Hematopoietic multipotent progenitor cell (in vitro differentiated cells): ENCODE measurements at places on chromosomes 12 and 14.

- no peak for DNase-seq
Measured at GRCh38 chr12:28611115-28611435, 420.8 kb downstream of the CCDC91 start.

GRCh38 chr14:36820901-36821300 lies 159.2 kb downstream of the PAX9 start:
- no peak for DNase-seq

DNA sequence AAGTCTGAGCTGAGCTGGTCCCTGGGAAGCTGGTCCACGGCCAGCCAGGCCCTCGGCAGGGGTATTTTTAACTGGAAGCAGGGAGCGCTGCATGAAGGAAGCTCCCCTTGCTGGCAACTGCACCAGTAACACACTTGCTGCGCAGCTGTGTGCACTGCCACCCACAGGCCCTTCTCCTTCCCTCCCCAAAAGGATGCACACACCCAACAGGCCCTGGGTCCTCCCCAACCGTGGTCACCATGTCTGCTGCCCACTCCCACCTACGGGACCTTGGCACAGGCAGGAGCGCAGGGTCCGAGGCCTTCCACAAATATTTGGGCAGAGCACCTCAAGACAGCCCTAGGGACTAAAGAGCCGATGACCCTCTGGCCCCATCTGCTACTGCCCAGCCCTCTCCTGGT lies 157.0 kb upstream of the PRMT8 start:
- DNase-seq = no peak

- no peak for DNase-seq
Measured at GRCh38 chr12:121930862-121931261, 12.5 kb downstream of the CFAP251 start.

GRCh38 chr12:45409966-45410365 lies 194.1 kb downstream of the ANO6 start:
- no peak for DNase-seq

- no peak for DNase-seq
Measured at GRCh38 chr12:75020068-75020557, 189.5 kb downstream of the KCNC2 start.

DNA sequence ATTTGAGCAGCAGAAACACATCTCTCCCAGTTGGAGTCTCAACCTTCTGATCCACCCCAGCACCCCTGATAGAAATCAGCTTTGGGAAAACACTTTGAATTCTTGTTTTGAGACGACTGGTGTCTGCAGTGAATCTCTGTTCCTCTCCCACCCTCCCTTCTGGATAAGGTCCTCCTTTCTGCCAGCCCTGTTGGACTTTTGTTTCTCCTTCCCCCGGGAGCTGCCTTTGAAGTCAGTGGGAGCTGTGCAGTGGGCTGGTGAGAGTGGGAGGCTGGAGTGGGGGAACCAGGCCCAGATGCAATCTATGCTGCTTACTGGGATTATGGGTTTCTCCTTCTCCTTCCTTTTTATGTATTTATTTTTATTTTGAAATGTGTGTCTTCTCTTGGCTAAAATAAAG lies 49.0 kb downstream of the FLRT2 start:
- no peak for DNase-seq

DNA sequence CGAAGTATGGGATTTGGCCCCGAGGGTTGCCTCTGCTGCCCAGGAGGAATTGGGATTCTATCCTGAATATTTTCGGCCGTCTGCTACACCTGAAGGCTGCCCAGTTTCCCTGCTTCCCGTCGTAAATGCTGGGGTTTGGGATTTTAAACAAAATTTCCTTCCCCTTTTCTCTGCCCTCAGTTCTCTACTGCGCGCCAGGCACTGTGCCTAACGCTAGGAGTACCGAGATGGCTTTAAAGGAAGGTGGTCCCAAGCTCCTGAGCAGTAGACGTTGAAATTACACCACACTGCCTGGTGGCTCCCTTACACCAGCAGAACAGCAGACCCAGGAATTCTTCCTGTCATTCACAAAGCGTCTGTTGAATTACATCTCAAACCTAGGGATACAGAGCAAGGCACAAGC lies 566 bp upstream of the PRDM4 start:
- DNase-seq = no peak

GRCh38 chr12:1934831-1935230 lies 16.4 kb upstream of the CACNA2D4 start:
- DNase-seq = no peak

DNA sequence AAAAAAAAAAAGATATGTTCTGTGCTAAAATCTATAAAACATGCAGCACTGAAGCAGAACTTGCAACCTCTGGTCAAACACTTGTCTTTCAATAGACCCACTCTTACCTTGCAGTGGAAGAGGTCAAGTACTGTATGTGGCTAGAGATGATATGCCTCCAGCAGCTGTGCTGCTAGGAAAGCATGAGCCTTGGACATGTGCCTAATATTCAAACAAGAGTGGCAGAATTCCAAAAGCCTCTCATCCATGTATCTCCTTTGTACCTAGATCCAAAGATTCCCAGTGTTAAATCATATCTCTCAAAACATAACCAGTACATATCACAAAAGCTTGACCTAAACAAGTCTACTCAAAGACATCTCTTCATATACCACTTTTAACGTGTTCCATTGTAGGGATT lies 105.0 kb upstream of the CPNE8 start:
- DNase-seq = no peak
